Hair follicular keratinocyte (primary cell): ENCODE measurements at places on chromosomes 3 and 15. TPM values are rescaled to one million over a fixed set of nuclear protein-coding genes. Genes with fewer than 3 reads are reported as not detected.

The SEMA4B gene
- total RNA-seq: 95.7 and 141 TPM in 2 replicates

The PAK2 gene
- total RNA-seq: 29.6 and 33.9 TPM in 2 replicates

The CNTN4 gene
- total RNA-seq: not detected in 2 replicates

The CTXND1 gene
- not detected in 2 replicates for total RNA-seq

The RLBP1 gene
- not detected in 2 replicates for total RNA-seq

The TBC1D2B gene
- 13.3 and 19.0 TPM in 2 replicates for total RNA-seq

The POU1F1 gene
- not detected in 2 replicates for total RNA-seq

The CPLX3 gene
- total RNA-seq: not detected in 2 replicates

The SLC12A8 gene
- 12.5 and 12.9 TPM in 2 replicates for total RNA-seq
